ENCODE measurements at places on chromosomes 13 and 19. TPM values are rescaled to one million over a fixed set of nuclear protein-coding genes. Genes with fewer than 3 reads are reported as not detected.

- no peak overlapping the region for H3K4me3 ChIP-seq
- H3K4me1 ChIP-seq, result no peaks in the 10 kb centered on the region
These were observed 6.1 kb upstream of the GSK3A start for GRCh38 chr19:42248270-42249148.

DNA sequence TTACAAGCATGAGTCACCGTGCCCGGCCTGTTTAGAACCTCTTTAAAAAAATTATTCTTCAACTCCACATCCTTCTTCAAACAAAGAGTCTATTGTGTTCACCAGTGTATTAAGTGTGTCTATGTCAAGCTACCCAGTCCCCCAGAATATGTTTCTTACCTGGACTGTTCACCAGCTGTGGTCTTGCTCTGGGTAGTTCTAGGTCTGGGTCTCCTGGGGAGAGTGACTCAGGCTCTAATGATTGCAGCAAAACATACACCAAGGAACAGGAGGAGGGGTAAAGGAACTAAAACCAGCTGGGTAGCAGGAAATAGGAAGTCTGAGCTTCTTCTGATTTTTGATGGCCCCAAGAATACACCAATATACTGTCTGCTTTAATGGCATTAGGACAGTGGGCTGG is at the start of gene FPR1:
FPR1 (minus strand) TSS at position 224 of the 400 bp plus-strand sequence. CDS start 4,884 bp downstream, outside the sequence.
- H3K4me1 ChIP-seq, result no peaks in the 10 kb centered on the region
- H3K36me3 ChIP-seq, result no peaks in the 10 kb centered on the region
- no peak for DNase-seq
- no peaks in the 10 kb centered on the region for H3K27me3 ChIP-seq

DNA sequence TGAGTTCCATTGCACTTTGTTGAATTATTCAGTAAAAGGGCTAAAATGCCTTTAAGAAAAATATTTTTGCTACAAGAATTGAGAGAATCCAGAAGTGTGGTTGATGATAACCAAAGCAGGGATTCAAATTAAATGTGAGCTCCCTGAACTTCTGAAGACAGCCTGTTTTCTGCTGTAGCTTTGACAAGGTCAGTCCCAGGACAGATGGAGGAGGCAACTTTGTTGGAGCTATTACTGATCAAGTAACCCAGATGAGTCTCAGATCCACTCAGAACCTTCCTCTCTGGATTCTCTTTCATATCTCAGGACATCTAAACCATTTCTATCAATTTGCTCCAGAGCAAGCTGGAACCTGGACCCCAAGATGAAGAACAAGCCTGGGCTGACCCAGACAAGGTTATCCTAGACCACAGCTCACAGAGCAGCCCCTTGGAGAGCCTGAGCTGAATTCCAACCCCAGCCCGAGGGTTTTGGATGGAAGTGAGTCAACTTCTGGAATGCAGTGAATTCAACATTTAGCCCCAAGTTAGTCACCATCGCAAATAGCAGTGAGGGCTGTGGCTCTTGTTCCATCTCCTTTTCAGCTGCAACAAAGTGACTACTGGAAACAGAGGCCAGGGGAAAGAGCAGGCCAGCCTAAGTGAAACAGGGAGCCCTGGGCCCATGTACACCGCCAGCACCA is 137.8 kb upstream of the TSC22D1 start:
- H3K27me3 ChIP-seq, result no peaks in the 10 kb centered on the region
- no peak overlapping the region for H3K4me3 ChIP-seq
- no peak for DNase-seq
- H3K4me1 ChIP-seq, result peaks cover 17% of the 10 kb centered on the region
- H3K27ac ChIP-seq, result peak overlapping the region; percentile 93

The ZNF20 gene
- total RNA-seq, result 6.8 TPM

The COLGALT1 gene
- total RNA-seq, result 67.1 TPM
